A549 (cell line): ENCODE measurements at places on chromosomes 6 and 20.

- DNase-seq, result no peak
These were observed 113.9 kb downstream of the SYNDIG1 start for GRCh38 chr20:24583169-24583792.

DNA sequence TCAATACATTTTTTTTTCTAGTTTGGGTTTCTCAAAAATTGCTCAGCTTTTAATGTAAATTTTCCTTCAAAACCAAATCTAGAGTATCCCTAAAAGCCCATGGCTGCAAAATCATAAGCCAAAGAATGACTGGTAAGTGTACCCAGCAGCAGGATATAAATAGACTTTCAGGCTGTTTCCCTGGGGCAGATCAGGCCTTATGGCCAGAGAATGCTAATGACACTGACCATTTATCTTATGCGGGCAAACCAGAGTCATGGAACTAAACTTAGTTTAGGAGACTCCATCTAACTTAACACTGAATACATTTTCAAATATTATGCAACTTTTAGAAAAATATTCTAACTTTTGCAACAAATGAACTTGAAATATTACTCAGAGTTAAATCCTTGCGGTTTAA is 7.4 kb downstream of the OSER1 start:
- no peak for DNase-seq

DNA sequence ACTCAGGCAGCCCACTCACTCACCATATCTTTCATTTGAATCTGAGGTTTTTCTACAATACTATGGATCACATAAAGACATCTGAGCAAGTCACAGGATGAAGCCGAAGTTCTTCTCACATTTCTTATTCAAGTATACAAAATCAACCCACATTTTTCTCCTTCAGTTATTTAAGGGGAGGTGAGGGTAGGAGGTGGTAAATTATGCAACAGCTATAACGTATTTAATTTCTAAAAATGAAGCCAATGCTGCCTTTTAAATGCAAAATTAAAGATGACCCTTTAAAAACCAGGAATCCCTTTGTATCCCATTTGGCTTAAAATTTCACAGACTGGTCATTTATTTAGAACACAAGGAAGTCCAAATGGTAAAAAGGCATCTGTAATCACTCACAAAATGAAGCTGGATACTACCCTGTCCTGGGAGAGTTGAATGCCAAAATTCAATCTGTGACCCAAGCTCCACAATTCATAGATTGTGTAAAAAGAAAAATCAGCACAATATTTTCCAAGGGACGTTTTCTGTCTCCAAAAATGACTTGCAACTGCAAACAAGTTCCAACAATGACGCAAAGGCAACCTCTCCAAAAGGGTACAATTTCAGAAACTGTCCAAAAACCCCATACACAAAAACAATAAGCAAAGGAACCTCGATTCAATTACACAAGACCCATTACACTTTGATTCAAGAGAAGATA is 48.8 kb downstream of the EPB41L2 start:
- no peak for DNase-seq

DNA sequence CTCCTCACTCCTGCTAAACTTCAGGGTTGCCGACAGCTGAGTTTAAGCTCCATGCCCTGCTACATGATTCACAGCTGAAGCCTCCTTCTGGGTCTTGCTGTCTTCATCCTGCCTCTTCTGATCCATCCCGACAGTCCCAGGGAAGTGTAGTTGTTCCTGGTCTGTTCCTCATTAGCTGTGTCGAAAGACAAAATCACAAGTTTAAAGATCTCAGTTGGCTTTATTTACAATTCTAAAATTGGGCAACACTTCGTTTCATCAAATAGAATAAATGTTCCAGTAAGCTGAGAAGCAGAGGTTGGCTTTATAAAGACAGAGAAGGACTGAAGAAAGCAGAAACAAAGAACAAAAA is 4.1 kb upstream of the SLC2A10 start:
- no peak for DNase-seq

DNA sequence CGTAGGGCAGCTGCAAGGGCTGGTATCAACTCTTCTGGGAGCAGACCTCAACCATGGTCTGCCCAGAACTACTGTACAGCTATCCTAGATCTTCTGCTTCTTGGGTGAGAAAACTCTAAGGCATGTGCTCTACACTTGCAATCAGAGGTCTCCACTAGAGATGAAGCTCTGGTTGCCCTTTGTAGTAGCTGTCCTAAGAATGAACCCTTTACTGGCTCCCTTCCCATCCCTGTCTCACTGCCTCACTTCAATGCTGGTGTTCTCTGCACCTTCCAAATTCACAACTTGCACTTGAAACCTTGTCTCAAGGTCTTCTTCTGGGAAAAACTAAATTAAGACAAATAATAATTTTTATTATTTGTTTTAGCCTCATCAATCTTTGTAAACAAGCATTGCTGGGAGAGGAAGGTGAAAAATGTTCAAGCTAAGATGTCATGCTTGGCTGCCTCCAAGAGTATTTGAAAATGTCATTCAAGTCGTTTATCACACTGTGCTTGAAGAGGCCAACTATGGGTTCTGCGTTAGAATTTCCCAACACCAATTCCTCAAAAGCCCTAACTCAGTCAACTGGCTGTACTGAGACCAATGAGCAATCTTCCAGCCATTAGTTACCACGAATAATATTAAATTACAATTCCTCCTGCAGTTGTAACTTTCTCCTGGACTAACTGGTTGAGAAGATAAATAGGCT is 255.7 kb upstream of the PRND start:
- DNase-seq, result no peak

DNA sequence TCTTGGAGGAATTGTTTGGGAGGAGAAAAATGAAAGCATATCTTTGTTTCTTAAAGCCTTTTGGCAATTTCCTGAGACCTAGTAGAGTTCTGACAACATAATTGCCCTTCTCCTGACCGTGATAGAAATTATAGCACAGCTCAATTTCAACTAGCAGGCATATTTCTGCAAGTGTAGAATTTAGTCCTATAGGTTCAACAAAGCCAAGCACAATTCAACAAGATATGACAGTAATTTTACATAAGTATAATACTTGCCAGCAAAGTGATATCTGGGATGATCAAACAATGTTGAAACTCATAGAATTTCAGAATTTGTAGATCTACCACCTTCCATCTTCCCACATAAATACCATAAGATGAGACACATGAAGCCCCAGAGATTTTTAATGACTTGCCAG is 73.1 kb downstream of the SPTLC3 start:
- DNase-seq, result no peak

GRCh38 chr20:36085686-36086267 is 68.8 kb upstream of the EPB41L1 start:
- DNase-seq, result peak; percentile 84

- DNase-seq, result no peak
These were observed 111.1 kb downstream of the PDSS2 start for GRCh38 chr6:107348224-107348623.

DNA sequence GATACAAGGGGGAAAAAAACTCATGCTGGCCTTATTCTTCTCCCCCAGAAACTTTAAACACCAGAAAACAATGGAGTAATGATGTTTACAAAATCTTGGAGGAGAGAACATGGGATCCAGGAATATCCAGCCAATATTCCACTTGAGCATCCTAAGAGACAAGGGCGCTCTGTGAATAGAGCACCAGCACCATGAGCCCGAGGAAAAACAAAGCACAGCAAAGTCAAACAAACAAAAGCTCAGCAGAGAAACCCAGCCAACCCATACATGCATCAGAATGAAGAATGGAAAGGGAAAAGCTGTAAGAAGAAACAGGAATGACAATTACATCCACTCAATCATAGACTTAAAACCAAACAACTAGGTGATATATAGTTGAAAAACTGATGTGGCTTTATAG is 4.6 kb upstream of the NAA20 start:
- DNase-seq, result no peak

DNA sequence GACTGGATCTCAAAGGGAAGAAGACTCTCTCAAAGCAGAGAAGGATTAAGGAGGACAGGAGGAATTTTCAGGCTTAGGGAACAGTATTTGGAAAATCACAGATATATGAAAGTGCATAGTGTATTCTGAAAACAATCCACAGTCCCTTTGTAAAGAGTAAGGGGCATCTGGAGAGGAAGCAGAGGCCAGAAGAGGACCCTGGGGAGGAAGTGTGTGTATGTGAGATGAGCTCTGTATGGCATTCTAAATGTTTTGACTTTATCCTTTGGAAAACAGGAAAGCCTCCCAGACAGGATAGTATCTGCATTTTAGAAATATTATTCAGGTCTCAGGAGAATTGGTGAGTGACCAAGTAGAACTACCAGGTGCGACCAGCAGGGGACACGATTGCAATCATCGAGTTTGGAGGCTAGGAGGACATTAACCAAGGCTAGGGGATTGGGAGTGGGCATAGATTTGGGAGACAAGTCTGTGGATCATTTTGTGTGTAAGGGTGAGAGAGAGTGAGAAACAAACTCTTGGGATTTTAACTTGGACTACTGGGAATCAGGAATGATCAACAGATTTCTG is 38.3 kb upstream of the FAM184A start:
- no peak for DNase-seq

DNA sequence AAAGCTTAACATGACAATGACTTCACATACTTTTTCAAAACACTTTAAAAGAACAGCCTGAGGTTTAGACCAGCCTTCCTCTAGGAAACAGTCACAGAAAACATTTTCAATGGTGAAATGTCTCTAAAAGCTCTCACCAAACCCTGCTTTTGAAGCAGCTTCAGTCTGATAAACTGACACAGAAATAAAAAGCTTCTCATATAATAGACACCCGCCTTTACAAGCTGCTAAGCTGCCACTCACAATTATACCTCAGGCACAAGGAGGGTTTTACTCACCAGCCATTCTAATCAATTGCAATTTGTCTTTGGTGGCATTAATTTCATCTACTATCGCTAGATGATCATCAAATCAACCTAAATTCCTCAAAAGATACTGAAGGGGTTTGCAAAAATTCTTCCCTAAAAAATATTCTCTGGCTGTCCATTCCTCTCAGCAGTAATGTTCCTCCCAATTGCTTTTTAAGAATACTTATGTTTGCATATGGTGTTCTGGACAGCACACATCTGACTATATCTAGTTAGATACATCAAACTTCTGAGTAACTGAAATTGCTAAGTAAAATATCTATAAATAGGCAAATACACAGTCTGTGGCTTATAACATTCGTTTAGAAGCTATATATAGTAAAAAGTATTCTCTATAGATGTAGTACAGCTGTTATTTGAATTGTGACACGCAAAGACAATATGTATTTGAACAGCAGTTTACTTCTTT is 29.4 kb downstream of the KIF13A start:
- no peak for DNase-seq

DNA sequence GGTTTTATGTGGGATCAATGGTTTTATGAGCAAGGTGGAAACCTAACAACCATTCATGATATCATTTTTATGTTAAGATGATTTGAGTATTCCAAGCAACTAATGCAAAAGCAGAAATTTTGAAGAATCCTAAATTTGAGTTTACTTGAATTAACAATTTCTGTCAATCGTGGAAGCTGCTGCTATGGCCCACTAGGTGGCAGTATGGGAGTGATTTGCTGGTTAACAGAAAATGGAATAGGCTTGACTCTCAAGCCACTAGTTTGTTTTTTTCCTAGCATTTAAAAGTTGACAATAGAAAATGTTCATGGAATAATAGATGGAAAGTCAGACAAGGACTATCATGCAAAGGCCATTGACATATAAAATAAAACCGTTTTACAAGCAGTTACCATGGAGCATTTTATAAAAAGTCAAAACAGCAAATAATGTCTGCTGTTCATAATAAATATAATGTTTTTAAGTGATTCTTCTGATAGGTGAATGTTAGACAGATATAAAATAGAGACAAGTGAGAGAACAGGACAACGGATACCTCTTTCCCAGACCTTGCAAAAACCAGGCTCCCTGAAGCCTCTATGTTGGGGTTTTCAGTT is 43.0 kb upstream of the TMEM200A start:
- DNase-seq, result no peak

- DNase-seq, result no peak
These were observed 748 bp upstream of the ZNF292 start for GRCh38 chr6:87154641-87154992.
